ENCODE measurements at places on chromosomes 6 and 20. TPM values are rescaled to one million over a fixed set of nuclear protein-coding genes. Genes with fewer than 3 reads are reported as not detected.

- peak; percentile 50 for DNase-seq
Observed at GRCh38 chr6:52976591-52977035, 18.5 kb downstream of the GSTA4 start.

The RPN2 gene
- total RNA-seq: 116 TPM

- peak; percentile 81 for DNase-seq
Observed at GRCh38 chr6:131949909-131950766, 1.0 kb downstream of the CCN2 start.

DNA sequence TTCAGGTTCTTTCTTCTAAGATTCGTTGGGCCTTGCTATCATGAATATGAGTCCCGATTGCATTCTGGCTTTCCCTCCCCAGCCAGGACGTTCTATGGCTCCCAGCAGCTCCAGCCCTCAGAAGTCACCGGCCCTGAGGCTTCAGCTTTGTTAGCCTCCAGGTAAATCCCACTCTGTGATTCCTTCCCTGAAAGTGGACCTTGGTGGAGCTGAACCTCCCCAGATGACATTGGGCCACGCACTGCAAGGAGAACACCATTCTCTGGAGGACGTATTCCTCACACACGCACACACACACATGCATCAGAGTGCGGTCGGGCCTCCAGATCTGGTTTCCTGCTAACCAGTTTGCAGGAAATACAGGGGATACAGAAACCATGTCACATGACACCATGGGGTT is 487.3 kb upstream of the CDH4 start:
- no peak for DNase-seq

GRCh38 chr6:148455225-148455624 is 112.6 kb downstream of the SASH1 start:
- no peak for DNase-seq

DNA sequence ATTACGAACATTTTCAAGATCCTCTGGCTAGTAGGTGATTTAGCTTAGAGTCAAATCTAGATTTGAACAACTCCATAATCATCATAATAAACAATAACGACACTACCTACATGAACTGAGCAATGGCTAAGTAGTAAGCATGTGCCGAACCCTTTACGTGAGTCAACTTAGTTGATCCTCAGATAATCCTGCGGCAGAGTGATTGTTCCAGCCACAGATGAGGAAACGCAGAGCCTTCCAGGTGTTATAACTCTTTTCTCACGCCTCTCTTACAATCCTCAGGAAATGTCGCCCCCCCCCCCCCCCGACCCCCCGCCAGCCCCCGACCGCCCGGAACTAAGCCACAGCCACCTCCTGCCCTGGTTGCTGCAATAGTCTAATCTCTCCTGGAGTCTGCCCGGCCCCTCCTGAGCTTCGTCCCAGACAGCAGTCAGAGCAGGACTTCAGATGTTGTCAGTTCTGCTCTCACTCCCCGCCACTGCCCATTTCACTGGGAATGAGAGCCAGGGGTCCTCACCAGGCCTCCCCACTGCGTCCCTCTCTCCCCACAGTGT is 141.5 kb upstream of the AGPAT4 start:
- DNase-seq: no peak

DNA sequence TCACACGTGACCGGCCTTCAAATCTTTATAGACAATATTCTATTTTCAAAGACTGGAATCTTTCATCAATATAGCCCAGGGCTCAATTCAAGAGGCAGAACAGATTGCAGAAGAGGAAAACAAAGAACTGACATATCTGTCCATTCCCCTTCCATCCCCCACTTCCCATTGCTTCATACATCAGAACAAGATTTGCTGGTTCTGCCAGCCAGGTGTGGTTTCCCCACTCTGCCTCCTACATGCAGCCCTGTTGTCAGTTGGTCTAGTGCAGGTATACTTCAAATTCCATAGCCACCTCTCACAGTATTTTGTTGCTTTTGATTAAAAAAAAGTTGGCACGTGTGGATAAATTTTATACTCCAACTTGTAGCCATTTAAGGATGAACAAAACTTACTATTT is 174.9 kb downstream of the CD109 start:
- no peak for DNase-seq

- DNase-seq: no peak
Observed at GRCh38 chr20:58056921-58057686, 171.3 kb downstream of the ANKRD60 start.

The DDO gene
- total RNA-seq: 9.8 TPM

DNA sequence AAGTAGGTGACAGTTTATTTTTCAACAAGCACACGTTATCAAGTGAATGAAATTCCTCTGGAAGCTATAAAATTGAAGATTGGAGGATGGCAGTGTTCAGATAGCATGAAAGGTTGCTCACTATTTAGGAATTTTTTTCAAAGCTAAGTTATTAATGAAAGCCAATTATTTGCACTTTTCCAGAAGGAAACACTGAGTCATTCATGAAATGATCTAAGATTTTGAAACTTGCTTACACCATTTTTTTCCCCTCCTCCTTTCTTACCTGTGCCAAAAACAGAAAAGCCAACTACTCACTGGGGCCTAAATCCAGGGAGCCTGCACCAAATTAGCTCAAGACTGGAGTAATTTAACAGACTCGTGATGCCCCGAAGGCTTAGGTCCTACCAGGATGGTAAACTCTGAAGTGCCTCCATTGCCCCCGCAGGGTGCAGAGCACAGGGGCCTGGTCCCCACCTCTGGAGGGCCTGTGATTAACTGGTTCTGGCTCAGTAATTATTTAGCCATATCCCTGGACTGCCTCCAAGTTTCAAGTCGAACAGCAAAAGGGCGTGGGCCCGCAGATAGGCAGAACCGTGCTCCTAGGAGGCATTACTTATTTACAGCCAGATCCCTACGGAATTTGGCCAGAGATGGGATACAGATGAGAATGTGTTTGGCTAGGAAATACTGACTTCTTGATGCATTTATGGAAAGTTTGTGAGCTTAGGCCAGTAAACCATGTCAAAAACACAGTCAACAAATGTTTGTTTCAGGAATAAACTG is 28.0 kb upstream of the ZNF217 start:
- DNase-seq: no peak

- no peak for DNase-seq
Observed at GRCh38 chr20:41242807-41243206, 74.7 kb downstream of the ZHX3 start.

GRCh38 chr20:50282592-50283241 is 92.1 kb downstream of the CEBPB start:
- no peak for DNase-seq

DNA sequence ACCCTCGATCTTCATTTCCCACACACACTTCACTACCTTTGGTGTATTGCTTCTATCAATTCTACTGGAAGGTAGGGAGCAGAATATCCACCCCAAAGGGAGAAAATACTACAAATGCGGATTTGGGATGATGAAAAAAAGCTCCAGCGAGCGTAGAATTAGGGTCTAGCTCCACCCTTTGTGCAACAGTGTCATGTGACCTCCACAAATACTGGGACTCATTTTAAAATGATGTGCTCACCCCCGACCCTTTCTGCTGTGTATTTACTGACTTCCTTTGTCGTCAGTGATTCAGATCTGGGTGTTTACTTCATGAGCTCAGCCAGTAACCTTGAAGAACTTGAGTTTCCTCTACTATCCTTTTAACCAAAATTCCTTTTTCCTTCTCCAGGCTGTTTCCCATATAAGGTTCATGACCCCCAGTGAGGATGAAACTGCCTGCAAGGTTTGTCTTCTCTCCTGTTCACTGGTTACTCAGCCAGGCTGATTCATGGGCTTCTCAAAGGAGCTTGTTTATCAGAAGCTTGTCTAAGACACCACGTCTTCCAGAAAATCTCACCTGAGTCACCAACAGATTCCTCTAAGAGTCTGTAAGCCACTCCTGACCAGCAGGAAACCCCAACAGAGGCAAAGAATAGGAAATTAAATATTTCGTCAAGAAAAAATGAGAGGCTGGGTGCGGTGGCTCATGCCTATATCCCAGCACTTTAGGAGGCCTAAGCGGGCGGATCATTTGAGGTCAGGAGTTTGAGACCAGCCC is 39.6 kb upstream of the PAX1 start:
- DNase-seq: no peak
